Hindlimb muscle (tissue), 1 donor: ENCODE measurements at places on chromosomes 6 and 20. TPM values are rescaled to one million over a fixed set of nuclear protein-coding genes. Genes with fewer than 3 reads are reported as not detected.

Gene REM1
- polyA plus RNA-seq = 6.6 TPM

Gene OPRM1
- not detected for polyA plus RNA-seq

Gene ELOVL4
- 1.4 TPM for polyA plus RNA-seq

Gene SMOC2
- polyA plus RNA-seq = 56.2 TPM

Gene SPATA25
- polyA plus RNA-seq = 9.2 TPM

Gene LY6G6F
- not detected for polyA plus RNA-seq

Gene LY6G5C
- 6.3 TPM for polyA plus RNA-seq

Gene MCM9
- 14.1 TPM for polyA plus RNA-seq

Gene ZSCAN23
- polyA plus RNA-seq = 6.7 TPM

Gene LRRC73
- not detected for polyA plus RNA-seq

Gene PBX2
- polyA plus RNA-seq = 109 TPM

Gene HDAC2
- 146 TPM for polyA plus RNA-seq

Gene TAF8
- 18.3 TPM for polyA plus RNA-seq

Gene ELMO2
- 37.5 TPM for polyA plus RNA-seq

Gene CD83
- polyA plus RNA-seq = 10.3 TPM

Gene PAX1
- 0.97 TPM for polyA plus RNA-seq

Gene GSTA3
- polyA plus RNA-seq = not detected

Gene TOMM34
- polyA plus RNA-seq = 14.0 TPM

Gene TGM3
- polyA plus RNA-seq = 0.61 TPM

Gene IPCEF1
- polyA plus RNA-seq = 2.0 TPM

Gene CCDC170
- 1.8 TPM for polyA plus RNA-seq

Gene ROS1
- polyA plus RNA-seq = 0.05 TPM

Gene C6orf132
- polyA plus RNA-seq = 0.52 TPM

Gene FAM209A
- 0.37 TPM for polyA plus RNA-seq

Gene SGK2
- polyA plus RNA-seq = 0.90 TPM

Gene PKIB
- 0.44 TPM for polyA plus RNA-seq

Gene SCUBE3
- 1.1 TPM for polyA plus RNA-seq

Gene LY6G6D
- polyA plus RNA-seq = not detected

Gene GPX5
- not detected for polyA plus RNA-seq

Gene KHDC1L
- polyA plus RNA-seq = not detected

Gene RBPJL
- not detected for polyA plus RNA-seq

Gene BPIFB4
- polyA plus RNA-seq = 0.23 TPM

Gene FAM83C
- 0.17 TPM for polyA plus RNA-seq

Gene MACROD2
- polyA plus RNA-seq = 3.9 TPM

Gene GUCA1A
- polyA plus RNA-seq = not detected

Gene ADGRG6
- 7.2 TPM for polyA plus RNA-seq

Gene THEMIS
- not detected for polyA plus RNA-seq

Gene ABHD16B
- not detected for polyA plus RNA-seq

Gene FGD2
- polyA plus RNA-seq = 5.7 TPM

Gene SRC
- 19.5 TPM for polyA plus RNA-seq

Gene GRM4
- polyA plus RNA-seq = 3.8 TPM

Gene TNFRSF6B
- 1.6 TPM for polyA plus RNA-seq

Gene SLX4IP
- 4.9 TPM for polyA plus RNA-seq

Gene EDN3
- 33.9 TPM for polyA plus RNA-seq

Gene ESR1
- 2.5 TPM for polyA plus RNA-seq

Gene MTFR2
- polyA plus RNA-seq = 2.2 TPM

Gene WFDC10B
- not detected for polyA plus RNA-seq
